ENCODE measurements at places on chromosomes 7 and 10.
A peak's percentile ranks its signal among the peaks of the same experiment; 100 is the strongest.

DNA sequence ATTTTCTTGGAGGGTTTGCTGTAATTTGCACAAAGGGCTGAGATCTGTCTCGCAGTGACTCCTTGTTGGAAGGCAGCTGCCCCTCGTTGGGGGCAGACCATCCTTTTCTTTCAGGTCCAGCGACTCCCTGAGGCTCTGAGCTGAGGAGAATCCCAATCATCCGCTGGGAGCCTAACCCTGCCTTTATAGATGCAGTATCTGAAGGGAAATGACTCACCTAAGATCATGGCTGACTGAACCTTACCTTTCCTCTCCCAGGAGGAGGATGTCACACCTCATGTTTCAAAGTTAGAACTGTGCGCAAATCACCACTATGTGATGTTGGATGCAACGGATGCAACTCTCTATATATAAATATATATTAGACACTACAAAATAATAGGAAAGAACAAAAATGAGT, 36.4 kb upstream of the MXI1 start:
- DNase-seq, result no peak

DNA sequence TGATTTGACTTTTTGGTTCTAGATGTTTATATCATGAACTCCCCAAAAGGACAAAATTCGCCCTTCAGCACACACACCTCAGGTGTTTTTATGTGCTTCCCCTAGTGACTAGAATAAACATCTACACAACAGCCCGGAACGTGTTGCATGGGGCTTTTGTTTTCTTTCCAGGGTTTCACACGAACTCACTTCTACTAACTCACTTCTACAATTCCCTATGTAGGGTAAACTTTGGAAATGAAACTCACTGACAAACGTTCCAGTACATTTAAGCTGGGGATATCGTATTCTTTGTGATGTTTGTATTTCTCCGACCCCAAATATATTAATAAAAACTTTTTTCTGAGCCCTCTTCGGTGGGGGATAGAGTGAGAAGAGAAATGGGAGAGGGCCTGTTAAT, 1.4 kb downstream of the TRA2A start:
- DNase-seq, result peak; percentile 17

DNA sequence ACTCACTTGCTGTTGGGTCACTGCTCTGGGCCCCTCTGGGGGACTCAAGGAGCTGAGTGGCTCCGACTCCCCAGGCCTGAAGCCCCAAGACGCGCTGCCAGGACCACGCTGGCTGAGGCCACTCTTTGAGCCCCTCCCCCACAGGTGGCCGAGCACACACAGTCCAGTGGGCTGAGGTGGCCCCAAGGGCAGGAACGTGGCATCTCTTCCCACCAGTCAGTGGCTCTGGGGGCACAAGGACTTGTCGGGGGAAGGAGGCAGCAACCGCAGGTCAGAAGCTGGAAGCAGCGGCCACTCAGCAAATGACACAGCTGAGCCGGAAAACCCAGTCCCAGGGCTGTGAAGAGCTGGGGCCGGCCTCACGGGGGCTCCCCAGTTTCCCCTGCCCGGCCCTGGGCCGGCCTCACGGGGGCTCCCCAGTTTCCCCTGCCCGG, 24.1 kb downstream of the GRIFIN start:
- DNase-seq, result no peak

DNA sequence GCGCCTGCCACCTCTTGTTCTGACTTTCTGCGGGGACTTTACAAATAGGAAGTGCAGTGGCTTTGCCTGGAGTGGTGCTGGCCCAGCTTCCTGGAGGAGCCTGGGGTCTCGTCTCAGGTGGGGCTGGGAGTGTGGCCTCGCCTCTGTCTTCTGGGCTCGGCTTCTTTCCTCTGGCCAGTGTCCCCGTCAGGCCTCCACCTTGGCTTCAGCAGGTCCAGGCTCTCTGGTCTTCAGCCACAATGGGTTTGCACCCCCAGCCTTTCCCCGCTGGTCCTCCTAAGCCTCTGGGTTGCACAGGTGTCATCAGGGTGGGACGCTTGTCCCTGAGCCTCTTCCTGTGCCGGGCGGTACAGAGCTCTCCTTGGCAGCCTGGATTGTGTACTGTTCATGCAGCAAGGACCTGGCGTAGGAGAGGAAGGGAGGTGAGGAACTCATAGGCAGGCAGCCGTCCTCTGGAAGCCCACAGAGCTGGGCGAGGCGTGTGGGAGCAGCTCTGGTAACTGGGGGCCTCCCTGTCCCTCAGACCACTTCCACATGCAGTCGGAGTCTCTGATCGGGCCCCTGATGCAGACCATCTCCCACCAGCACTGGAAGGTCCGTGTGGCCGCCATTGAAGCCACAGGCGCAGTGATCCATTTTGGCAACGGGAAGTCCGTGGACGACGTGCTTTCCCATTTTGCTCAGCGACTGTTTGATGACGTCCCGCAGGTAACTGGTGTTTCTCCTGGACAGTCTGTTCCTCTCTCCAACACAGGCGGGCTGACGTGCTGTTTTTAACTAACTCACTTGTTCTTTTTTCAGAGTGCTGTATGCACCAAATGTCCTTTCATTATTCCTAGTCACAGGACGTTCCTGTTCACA, 2.3 kb upstream of the PRKAR1B start:
- no peak for DNase-seq

Data from stimulated activated CD8-positive, alpha-beta memory T cell treated with anti-CD3 and anti-CD28 coated beads, Interleukin-12 subunit alpha, Interleukin-12 subunit beta, amount 100 ng/mL, for 1 hour (primary cell).